ENCODE measurements at places on chromosomes 5 and 9. TPM values are rescaled to one million over a fixed set of nuclear protein-coding genes. Genes with fewer than 3 reads are reported as not detected.

Gene RHOBTB3
- 40.2 TPM for total RNA-seq

Gene HAUS6
- total RNA-seq = 10.5 TPM

Gene TRIM36
- total RNA-seq = 0.57 TPM

Gene PCDH12
- total RNA-seq = 8.7 TPM

Gene GKAP1
- total RNA-seq = 11.9 TPM

Gene PTPN3
- total RNA-seq = 2.1 TPM

Gene PIP5K1B
- 2.6 TPM for total RNA-seq

Gene C5orf58
- total RNA-seq = not detected

Gene BICD2
- total RNA-seq = 40.2 TPM

Gene GLRA1
- not detected for total RNA-seq

Gene AIF1L
- 27.3 TPM for total RNA-seq

Gene SMIM33
- not detected for total RNA-seq

Gene SCAI
- total RNA-seq = 8.2 TPM

Gene PCDHGA1
- 0.93 TPM for total RNA-seq

Gene PCDHGC4
- 2.9 TPM for total RNA-seq

Gene PCDHB5
- 2.8 TPM for total RNA-seq

Gene GGTA1
- total RNA-seq = 11.0 TPM

Gene N4BP3
- total RNA-seq = 1.8 TPM

Gene CPLANE1
- 21.4 TPM for total RNA-seq

Gene FAM200C
- total RNA-seq = 4.8 TPM

All from posterior vena cava (tissue), 2 donors.